Foreskin keratinocyte (primary cell): ENCODE measurements at places on chromosomes 1 and 21. TPM values are rescaled to one million over a fixed set of nuclear protein-coding genes. Genes with fewer than 3 reads are reported as not detected.

DNA sequence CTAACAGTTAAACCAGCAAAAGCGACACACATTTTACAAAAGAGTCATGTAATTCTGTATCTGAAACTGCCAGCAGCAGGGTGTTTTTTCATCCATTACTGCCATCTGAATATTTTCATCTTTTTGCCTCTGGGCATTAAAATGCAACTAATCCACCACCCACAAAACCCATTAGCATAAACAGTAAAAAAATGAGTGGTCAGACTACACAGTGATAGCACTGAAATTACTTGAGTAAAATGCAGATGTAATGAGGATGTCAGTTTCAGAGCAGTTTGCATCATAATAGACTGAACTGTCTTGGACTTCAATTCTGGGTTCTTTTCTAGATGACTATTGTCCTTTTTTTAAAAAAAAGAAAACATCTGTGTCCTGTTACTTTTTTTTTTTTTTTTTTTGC, 132.3 kb downstream of the GABPA start:
- no peak for DNase-seq

GRCh38 chr1:235943581-235944114, 76.9 kb upstream of the LYST start:
- peak; percentile 91 for DNase-seq

DNA sequence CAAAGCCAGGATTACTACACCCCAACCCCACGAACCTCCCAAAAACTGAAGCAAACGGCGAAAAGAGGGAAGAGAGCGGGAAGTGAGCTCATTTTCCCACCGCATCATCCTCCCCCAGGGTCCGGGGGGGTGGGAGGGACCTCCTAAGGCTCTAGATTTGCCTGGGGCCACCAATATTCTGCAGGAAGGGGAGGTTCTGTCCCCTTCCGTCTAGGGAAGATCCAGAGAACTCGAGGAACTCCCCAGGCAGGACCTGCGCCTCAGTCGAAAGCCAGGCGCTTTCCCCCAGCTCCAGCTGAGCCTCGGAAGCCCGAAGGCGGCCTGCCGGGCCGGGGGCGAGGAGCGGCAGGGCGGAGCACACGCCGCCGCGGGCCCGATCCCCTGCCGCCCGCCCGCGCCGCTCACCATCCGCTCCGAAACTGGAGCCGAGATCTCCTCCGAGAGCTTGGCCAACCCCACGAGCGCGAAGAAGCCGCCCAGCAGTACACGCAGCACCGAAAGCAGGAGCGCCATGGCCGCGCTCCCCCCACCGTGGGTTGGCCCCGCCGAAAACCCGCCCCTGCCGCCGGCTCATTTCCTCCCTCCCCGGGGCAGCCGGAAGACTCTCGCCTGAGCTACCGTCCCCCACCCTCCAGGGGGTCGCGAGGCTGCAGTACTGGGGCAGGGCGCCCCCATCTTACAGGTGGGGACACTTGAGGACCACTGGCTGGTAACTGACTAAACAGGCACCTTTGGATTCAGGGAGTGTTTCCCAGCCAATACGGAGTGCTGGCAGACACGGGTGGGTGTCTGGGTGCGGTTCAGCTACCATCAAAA, at the start of gene TMEM35B:
Gene TMEM35B, minus strand, starts transcription at position 555 of the 816 bp plus-strand sequence. Its CDS starts 42 bp downstream, at position 513.
- no peak for DNase-seq

GRCh38 chr1:221862971-221863370, 121.1 kb upstream of the DUSP10 start:
- DNase-seq, result no peak

Gene UMODL1
- polyA plus RNA-seq, result not detected in 2 replicates
